ENCODE measurements at places on chromosomes 11 and 22.

DNA sequence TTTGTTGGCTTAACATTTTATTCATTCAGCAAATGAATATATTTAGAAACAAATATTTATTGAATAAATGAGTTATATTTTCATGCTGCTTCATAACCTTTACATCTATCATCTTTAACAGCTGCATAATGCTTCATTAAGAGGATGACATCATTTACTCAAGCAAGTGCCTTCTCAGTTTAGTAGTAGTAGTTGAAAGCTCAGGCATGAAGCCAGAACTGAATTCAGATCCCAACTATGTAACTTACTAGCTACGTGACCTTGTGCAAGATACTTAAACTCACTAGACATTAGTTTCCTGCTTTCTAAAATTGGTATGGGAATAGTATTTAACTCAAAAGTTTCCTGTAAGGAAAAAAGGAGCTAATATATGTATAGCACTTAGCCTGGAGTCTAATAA, 90.3 kb downstream of the TMPRSS5 start:
- no peak for DNase-seq

- DNase-seq = no peak
These were observed 26.9 kb downstream of the RASD2 start for GRCh38 chr22:35567351-35568141.

DNA sequence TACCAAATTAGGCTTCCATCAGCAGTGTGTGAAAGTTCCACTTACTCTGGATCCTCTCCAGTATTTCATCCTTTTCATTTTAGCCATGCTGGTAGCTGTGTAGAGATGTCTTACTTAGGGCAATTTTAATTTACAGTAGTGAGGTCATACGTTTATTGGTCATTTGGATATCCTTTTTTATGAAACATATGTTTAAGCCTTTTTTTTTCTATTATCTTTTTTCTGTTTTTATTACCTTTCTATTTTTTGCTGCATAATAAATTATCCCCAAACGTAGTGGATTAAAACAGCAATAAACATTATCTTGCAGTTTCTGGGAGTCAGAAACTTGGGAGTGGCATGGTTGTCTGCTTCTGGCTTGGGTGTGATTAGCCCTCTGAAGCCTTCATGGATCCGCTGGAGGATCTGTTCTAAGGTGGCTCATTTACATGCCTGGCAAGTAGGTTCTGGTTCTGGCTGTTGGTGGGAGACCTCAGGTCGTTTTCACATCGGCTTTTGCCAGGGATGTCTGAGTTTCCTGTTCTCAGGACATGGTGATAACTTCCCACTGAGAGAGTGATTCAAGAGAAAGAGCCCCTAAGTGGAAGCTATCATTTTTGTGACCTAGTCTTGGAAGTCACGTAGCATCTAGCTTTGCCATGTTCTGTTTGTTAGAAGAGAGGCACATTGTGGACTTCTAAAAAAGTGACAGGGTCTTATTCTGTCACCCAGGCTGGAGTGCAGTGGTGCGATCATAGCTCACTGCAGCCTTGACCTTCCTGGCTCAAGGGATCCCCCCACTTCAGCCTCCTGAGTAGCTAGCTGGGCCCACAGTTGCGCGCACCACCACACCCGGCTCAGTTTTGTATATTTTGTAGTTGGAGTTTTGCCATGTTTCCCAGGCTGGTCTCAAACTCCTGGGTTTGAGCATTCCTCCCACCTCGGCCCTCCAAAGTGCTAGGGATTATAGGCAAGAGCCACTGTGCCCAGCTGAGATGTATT, 38.6 kb downstream of the PPP6R3 start:
- no peak for DNase-seq

- DNase-seq = peak; percentile 40
These were observed 6.0 kb upstream of the CCDC188 start for GRCh38 chr22:20156611-20157429.

DNA sequence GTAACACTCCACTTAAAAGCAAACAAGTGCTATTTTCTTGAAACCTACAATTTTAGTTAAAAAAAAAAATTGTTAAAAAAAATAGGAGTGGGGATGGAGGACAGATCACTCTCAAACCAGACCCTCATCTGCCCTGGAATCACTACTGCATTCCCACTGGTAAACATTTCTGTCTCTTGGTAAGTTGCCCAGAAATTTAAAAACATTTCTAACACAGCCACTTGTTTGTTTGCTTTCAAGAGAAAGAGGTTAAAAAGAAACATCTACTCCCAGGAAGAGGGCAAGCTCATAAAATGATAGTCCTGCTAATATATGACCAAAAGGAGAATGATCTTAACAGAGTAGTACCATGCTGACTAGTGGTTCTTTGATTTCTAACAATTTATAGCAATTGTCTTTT, 83.3 kb downstream of the SGSM3 start:
- DNase-seq = no peak

DNA sequence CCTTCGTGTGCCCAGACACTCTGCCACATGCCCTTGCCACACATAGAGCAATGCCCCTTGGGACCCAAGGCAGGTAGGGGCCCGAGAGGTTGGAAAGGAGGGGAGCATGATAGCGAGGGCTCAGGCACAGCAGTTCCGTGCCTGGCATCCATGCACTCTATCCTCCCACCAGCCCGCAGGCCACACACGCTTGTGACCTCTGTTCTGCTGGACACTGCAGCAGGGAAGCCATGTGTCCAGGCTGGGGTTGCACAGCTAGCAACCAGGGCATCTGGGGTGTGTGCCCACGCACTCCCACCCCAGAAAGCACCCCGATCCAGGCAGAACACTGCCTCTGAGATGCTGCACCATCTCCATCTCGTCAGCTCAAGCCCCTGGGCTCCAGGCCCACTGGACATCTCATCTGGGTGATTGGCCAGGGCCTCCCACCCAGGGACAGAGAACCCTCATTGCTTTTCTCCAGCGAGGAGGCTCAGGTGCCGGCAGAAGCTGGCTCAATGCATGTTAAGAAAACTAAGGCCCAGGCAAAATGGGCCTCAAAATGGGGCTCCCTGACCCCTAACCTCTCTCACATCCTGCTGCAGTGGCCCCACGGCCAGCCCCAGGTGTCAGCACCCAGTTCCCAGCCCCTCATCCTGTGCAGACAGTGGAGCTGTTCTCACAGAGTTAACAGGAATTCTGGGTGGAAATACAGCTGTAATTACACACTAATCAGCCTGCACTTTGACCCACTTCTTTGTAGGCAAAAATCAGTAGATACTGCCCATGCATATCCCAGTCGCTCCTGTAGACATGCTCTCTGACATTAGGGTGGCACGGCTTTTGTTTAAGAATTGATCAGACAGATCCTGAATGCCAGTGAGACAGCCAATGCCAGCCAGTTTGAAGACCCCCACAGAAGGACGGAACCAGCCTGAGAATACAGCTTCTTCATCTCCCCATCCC, 173.9 kb upstream of the B3GAT1 start:
- DNase-seq = no peak

- no peak for DNase-seq
These were observed 8.2 kb downstream of the GTPBP1 start for GRCh38 chr22:38713921-38714320.

GRCh38 chr11:127037001-127037400, 36.4 kb upstream of the KIRREL3 start:
- DNase-seq = no peak

- peak; percentile 3 for DNase-seq
These were observed 48.2 kb upstream of the CEP295 start for GRCh38 chr11:93613231-93613831.

- DNase-seq = no peak
These were observed 47.8 kb downstream of the CCDC15 start for GRCh38 chr11:125001849-125002248.

DNA sequence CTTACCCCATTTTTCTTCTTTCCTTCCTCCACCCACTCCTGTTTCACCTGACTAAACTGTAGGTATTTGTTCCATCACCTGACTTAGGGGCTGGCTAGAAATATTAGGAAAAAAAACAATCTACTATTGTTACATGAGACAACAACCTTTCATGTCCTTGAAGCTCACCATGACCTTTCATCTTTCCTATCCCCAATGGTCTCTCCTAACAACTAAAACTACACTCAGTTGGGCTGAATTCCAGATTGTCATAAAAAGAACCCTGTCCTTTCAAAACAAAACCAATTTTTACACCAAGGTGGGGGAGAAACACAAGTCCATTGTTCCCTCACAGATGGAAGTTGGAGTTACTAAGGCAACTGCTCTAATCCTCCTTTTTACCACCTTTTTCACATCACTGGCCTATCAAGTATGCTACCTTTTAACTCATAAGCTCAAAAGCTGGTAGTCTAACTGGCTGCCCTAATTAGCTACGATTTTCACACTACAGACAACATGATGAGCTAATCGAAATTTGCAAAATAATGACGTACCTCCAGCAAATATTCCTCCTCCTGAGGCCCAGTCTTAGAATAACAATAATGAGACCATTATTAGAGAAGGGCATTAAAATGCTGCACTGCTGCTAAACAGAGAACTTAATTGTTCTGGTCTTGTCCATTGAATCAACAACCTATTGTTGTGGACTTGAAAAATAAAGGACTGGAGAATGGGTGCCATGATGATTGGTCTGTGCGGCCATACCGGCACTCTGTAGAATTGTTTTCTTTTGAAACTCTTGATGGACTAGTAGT, 46.5 kb upstream of the SOX6 start:
- peak; percentile 53 for DNase-seq

DNA sequence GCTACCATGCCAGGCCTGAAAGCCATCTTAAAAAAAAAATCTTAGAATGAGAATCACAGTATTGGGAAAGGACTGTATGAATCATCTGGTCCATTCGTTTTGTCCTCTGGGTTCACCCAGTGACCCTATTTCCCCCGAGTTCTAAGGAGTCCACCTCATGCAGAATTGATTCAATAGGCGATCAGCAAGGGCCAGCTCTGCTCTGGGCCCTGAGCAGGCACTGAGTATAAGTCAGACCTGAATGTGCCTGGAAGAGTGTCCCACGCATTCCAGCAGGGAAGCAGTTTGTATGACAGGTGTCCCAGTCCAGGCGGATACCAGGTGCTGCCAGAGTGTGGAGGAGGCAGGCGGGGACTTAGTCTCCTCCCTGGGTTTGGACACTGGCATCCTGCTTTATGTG, 883 bp upstream of the HMOX1 start:
- DNase-seq = no peak

GRCh38 chr11:134668076-134668475, 256.0 kb upstream of the B3GAT1 start:
- no peak for DNase-seq

DNA sequence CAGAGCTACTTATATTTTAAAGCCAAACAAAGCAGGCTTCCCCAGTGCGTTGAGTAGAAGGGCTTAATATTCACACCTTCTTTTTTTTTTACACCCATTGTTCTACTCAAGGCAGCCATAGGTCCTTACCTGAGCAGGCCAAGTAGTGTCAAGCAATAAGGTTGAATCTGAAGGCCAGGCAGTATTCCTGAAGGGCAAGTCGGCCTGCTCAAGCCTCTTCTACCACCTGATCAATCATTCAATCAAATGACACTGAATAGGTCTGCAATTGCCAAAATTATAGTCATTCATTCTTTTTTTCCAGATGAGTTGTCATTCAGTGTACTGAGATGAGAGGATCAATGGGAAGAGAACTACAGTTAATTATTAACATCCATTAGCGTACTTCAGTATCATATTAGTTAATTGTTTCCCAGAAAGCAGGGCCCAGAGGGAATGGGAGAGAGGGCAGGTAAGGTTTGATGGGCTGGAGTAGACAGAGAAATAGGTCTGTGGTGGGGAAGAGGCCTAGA, 11.9 kb upstream of the PPP2R1B start:
- DNase-seq = no peak

- no peak for DNase-seq
These were observed 78.3 kb downstream of the RNF169 start for GRCh38 chr11:74826901-74827300.

GRCh38 chr22:50581950-50582492, 628 bp downstream of the CHKB start:
- DNase-seq = peak; percentile 57

DNA sequence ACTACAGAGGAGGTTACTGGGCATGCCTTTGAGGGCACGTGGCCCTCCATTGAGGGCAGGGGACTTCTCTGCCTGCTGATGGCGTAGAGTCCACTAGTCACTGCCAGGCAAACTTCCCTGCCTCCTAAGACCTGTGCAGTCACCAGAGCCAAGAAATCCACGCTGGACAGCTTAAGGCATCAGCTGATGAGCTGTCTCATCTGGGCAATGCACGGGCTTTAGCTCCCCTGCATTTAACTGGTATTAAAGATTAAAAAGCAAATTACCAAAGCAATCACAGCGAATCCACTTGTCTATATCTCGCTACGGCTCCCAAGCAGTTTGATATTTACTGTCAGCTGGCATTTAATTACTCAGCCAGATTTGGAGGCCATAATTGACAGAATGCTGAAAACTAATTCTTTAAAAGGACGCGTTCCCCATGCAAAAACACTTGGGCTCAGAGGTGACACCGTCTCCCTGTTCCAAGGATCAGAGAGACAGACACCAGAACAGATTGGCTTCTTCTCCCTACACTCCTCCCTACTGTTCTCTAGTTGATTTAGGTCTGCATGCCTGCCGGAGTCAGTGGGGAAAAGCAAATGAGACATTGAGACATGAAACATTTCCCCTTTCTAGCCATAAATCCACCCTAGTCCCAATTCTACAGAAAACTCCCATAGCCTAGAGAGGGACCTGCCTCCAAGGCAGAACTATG, 68.5 kb downstream of the SPATA19 start:
- no peak for DNase-seq

- DNase-seq = no peak
These were observed 35.2 kb upstream of the CREB3L1 start for GRCh38 chr11:46242041-46242951.

DNA sequence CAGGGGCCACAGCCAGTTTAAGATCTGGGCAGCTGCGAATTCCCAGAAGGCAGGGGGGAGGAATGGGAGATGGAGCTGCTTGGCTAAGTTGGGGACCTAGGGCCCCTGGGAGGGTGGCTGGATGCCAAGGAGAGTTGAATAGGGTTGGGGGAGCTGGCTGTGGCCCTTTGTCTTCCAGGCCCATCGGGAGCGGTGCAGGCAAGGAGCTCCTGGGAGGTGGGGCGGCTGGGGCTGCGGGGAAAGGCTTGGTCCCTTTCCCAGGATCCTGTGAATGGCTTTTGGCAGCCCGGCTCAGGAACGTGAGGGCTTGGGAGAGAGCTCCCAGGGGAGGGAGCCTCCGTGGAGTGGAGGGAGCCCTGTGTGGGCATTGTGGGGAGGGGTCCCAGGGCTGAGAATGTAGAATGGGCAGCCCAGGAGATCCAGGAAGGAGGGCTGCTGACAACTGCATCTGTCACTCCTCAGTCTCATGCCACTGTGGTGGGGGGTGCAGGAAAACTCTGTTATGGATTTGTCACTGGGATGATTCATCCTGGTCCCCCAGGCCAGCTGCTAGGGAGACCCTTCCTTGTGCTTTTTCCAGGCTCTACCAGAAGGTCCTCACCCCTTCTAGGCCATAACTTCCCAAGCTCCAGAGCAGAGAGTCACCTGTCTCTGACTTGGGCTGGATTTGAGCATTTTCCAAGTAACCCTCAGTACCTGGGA, 6.0 kb downstream of the FREY1 start:
- DNase-seq = peak; percentile 58
